ENCODE measurements at places on chromosomes 11 and 22. TPM values are rescaled to one million over a fixed set of nuclear protein-coding genes. Genes with fewer than 3 reads are reported as not detected.

Gene KRTAP5-11
- not detected for total RNA-seq

Gene SOX6
- total RNA-seq: 14.1 TPM

Gene OVCH2
- not detected for total RNA-seq

Gene APOA4
- total RNA-seq: 102 TPM

DNA sequence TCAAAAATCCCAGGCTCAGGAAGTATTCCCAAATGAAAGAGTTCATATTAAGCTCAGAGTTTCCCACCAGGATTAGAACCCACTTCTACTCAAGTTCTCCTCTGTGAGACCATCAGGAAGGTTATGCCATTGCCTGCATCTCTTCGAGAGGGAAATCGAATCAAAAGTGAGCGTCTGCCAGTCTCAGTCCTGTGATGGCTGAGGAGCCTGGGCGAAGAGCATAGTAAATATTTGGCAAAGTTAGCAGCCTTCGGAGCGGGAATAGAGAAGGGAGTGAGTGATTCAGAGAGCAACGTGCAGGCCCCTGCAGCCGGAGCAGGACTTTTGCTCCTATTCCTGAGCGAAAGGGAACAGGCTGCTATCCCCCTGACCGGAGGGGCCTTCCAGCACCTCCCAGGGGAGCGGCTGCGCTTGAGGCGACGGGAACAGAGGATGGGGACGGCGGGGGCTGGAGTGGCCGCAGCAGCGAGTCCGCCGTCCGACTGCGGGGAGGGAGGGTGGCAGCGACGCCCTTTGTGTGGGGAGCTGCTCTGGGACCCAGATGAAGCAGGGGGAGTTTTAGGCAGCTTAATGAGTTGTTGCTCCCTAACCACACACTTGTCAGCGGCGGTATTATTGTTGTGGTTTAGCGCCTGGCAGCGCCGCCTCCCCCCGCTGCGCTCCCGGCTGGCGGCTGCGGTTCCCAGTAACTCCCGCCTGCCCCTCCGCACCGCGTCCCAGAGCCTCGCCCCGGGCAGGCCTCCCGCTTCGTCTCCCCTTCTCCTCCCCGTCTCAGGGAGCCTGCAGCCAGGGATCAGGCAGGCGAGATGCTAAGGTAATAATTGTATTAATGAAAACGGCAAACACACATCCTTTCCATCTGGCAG, 21.7 kb upstream of the NRGN start:
- DNase-seq: no peak

DNA sequence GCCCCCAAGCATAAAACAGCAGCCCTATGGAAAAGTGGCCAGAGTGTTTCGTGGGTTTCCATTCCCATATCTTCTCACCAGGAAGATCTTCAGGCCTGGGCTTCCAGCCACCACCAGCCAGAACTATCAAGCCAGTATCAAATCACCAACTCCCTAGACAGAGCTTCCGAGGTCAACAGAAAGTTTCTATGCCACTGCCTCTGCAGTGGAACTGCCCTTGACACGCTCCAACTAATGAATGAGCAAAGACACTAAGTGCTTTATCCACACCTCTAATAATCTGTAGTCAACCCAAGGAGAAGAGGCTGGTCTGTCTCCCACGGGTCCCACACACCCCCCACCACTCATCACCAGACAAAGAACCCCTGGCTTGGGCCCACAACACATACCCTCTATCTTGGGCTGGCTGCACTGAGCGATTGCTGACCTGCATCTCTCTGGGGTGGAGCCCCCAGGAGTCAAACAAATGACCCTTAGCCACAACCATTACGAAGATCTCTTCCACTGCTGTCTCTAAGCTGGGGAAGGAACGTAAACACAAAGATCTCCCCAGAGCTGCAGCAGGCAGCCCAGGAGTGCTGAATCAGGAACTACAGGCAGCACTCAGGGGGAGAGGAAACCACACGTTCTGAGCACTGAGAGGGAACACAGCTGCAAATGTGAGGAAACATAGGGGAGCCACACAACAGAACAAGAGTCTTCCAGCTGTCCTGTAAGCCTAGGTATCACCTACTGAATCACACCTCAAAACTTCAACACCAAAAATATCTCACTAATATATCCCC, 9.7 kb downstream of the OR5AN1 start:
- DNase-seq: no peak

Gene VSIG10L2
- total RNA-seq: not detected

DNA sequence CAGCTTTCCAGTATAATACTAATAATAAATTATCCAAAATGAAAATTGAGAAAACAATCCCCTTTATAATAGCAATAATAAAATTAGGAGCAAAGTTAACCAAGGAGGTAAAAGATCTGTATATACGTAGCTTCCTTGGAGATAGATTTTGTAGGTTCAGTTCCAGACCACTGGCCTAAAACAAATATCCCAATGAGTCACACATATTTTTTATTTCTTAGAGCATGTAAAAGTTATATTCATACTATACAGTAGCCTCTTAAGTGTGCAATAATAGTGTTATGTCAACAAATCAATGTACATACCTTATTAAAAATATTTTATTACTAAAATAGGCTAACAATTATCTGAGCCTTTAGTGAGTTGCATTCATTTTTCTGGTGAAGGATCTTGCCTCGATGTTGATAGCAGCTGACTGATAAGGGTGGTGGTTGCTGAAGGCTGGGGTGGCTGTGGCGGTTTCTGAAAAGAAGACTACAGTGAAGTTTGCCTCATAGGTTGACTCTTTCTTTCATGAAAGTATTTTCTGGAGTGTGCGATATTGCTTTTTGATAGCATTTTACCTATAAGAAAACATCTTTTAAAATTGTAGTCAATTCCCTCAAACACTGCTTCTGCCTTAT, 178.5 kb downstream of the ARHGAP42 start:
- DNase-seq: no peak

Gene CWF19L2
- total RNA-seq: 4.4 TPM

Gene DCHS1
- total RNA-seq: 2.5 TPM

Gene MS4A15
- total RNA-seq: not detected

All from left lobe of liver (tissue), 2 donors.